ENCODE measurements at places on chromosomes 12 and 14. TPM values are rescaled to one million over a fixed set of nuclear protein-coding genes. Genes with fewer than 3 reads are reported as not detected.

TMEM30B gene
- total RNA-seq = under 0.01 TPM

OR4E2 gene
- not detected for total RNA-seq

IQSEC3 gene
- total RNA-seq = not detected

NUDT14 gene
- 61.8 TPM for total RNA-seq

HVCN1 gene
- total RNA-seq = 1.3 TPM

KSR2 gene
- total RNA-seq = under 0.01 TPM

ACOT4 gene
- total RNA-seq = 0.49 TPM

LRTM2 gene
- total RNA-seq = not detected

JPH4 gene
- under 0.01 TPM for total RNA-seq

TMEM63C gene
- total RNA-seq = 0.65 TPM

C12orf50 gene
- not detected for total RNA-seq

LRRC10 gene
- total RNA-seq = not detected

CACNA1C gene
- under 0.01 TPM for total RNA-seq

NYNRIN gene
- 13.8 TPM for total RNA-seq

ANO2 gene
- 96.8 TPM for total RNA-seq

NPFF gene
- not detected for total RNA-seq

KRT73 gene
- not detected for total RNA-seq
